Pancreas (tissue), 10 donors: ENCODE measurements at places on chromosomes 12 and 14.

DNA sequence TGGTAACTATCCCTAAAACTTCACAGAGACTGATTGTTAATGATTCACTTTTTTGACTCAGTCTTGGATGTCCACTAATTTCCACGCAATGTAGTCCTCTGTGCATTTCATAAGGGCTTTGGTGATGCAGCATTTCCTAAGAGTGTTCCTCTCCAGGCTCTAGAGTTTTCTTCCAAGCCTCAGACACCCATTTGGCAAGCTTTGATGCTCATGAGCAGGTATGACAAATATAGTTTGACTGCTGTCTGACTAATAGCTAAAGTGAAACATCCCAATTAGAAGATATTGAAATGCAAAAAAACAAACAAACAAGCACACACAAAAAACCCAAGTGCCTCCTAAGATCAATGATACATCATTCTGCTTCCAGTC, 1.5 kb upstream of the VAMP1 start:
- H3K36me3 ChIP-seq = no peaks in the 10 kb centered on the region

- H3K4me3 ChIP-seq = no peak overlapping the region
- no peaks in the 10 kb centered on the region for H3K27me3 ChIP-seq
- H3K4me1 ChIP-seq = no peaks in the 10 kb centered on the region
These were observed 417.3 kb downstream of the IPO8 start for GRCh38 chr12:30278401-30278800.

GRCh38 chr14:103021684-103022001, 35.7 kb downstream of the CDC42BPB start:
- H3K4me3 ChIP-seq = no peak overlapping the region
- H3K36me3 ChIP-seq = no peaks in the 10 kb centered on the region

DNA sequence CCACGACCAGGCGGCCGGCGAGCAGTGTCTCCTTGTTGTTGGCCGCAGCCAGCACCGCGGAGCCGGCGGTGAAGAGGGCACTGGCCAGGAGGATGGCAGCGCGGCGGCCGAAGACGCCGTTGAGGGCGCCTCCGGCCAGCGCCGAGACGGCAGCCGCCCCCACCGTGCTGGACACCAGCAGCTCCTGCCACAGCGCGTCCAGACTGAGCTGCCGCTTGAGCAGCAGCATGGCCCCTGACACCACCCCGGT, 691 bp downstream of the SLC2A13 start:
- H3K4me1 ChIP-seq = peaks cover 35% of the 10 kb centered on the region
- H3K36me3 ChIP-seq = no peaks in the 10 kb centered on the region
- no peaks in the 10 kb centered on the region for H3K27me3 ChIP-seq
- DNase-seq = no peak
- peak overlapping the region; percentile 83 for H3K27ac ChIP-seq

- H3K36me3 ChIP-seq = no peaks in the 10 kb centered on the region
- H3K4me3 ChIP-seq = no peak overlapping the region
- DNase-seq = no peak
- H3K4me1 ChIP-seq = no peaks in the 10 kb centered on the region
- H3K27ac ChIP-seq = no peak overlapping the region
These were observed 114.4 kb upstream of the NAP1L1 start for GRCh38 chr12:76198839-76199238.

DNA sequence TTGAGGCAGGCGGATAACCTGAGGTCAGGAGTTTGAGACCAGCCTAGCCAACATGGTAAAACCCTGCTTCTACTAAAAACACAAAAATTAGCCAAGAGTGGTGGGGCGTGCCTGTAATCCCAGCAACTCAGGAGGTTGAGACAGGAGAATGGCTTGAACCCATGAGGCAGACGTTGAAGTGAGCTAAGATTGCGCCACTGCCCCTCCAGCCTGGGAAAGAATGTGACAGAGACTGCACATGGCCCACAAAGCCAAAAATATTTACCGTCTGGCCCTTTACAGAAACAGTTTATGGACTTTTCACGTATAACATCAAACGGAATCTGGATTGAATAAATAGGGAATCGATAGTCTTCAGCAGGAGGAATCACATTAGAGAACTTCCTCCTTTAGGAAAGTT, 3.5 kb downstream of the RSRC2 start:
- peak overlapping the region; percentile 54 for H3K4me3 ChIP-seq
- peaks cover 42% of the 10 kb centered on the region for H3K4me1 ChIP-seq
- no peaks in the 10 kb centered on the region for H3K27me3 ChIP-seq
- H3K27ac ChIP-seq = no peak overlapping the region
- H3K36me3 ChIP-seq = peaks cover 37% of the 10 kb centered on the region

DNA sequence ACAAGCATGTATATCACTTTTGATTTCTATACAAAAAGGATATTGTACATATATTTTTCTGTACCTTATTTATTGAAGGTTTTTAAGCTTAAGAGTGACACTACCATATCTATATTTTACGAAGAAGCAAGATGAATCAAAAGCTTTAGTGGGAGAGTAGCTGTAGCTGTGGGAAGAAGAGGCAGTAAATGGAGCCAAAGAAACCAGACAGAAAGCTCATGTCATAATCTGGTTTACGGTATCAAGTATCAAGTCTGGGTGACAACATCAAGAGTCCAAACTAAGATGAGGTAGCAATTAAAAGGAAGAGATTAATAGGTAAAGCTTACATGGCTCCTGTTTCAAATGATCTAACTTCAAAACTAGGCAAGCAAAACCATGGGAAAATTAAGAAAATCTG, 54.8 kb downstream of the CEP83 start:
- no peak overlapping the region for H3K4me3 ChIP-seq
- no peaks in the 10 kb centered on the region for H3K27me3 ChIP-seq
- no peak overlapping the region for H3K27ac ChIP-seq
- peaks cover under 1% of the 10 kb centered on the region for H3K36me3 ChIP-seq

DNA sequence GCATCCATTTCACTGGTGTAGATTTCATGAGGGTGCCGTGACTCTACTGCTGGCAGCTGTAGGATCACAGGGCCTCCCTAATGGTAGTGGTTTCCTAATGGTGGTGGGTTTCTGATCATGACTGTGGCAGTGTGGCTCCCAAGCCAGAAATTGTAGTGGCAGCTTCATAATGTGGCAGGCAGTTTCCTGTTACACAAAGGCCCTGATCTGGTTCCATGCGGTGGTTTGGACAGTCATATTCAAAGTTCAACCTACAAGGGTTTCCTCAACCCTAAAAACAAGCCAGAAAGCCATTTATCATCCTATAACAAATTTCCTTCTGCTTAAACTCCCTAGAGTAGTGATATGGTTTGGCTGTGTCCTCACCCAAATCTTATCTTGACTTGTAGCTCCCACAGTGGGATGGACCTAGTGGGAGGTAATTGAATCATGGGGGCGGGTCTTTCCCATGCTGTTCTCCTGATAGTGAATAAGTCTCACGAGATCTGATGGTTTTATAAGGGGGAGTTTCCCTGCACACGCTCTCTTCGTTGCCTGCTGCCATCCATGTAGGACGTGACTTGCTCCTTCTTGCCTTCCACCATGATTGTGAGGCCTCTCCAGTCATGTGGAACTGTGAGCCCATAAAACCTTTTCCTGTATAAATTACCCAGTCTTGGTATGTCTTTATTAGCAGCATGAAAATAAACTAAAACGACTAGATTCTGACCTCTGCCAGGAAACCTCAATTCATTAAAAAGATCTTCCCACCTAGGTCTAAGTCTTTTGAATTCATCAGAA, 257.1 kb downstream of the EFCAB11 start:
- H3K36me3 ChIP-seq = no peaks in the 10 kb centered on the region
- no peak overlapping the region for H3K27ac ChIP-seq
- no peak for DNase-seq
- no peaks in the 10 kb centered on the region for H3K4me1 ChIP-seq
- no peaks in the 10 kb centered on the region for H3K27me3 ChIP-seq

DNA sequence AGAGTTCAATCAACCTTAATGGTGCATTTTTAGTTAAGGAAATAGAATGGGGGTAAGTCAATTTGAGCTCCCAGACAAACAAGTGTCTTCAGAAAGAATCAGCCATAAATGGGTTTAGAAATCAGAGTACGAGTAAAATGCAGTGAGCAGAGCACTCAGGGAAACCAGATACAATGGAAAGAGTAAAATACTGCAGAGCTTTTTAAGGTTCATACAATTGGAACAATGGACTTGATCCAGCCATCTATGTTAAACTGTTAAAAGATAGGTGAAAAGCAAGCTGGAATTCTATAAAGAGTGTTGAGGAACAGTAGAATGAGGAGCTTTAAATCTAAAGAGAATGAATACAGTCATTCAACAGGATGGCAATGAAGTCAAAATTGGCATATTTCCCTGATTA, 23.8 kb upstream of the PCNX4 start:
- no peaks in the 10 kb centered on the region for H3K4me1 ChIP-seq
- H3K36me3 ChIP-seq = no peaks in the 10 kb centered on the region
- no peak overlapping the region for H3K4me3 ChIP-seq

- H3K4me3 ChIP-seq = no peak overlapping the region
- H3K27ac ChIP-seq = no peak overlapping the region
- no peak for DNase-seq
These were observed 23.8 kb downstream of the CMAS start for GRCh38 chr12:22069851-22070250.

DNA sequence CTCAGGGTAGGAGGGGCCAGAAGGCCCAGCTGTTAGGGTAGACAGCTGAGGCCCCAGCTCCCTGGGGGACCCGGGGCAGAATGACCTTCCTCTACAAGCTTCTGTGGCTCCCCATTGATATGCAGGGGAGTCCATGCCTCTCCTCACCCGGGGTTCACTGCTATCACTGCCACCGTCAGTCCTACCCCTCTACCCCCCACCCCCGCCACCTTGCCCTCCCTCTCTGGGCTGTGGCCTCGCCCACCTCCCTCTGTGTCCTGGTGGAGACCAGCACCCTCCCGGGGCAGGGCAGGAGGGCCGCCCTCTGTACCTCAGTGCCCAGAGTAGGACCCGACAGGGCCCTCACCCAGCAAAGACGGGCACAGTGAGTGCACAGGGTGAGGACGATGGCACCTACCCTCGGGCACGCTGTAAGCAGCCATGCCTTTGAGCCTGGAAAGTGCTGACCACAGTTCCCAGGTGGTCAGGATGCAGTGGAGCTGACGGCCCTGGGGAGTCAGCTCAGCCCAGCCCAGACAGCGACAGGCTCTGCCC, 88.4 kb upstream of the SFSWAP start:
- H3K4me1 ChIP-seq = no peaks in the 10 kb centered on the region
- no peaks in the 10 kb centered on the region for H3K36me3 ChIP-seq
- no peak for DNase-seq
- no peak overlapping the region for H3K4me3 ChIP-seq

- no peak overlapping the region for H3K4me3 ChIP-seq
- no peaks in the 10 kb centered on the region for H3K4me1 ChIP-seq
- no peaks in the 10 kb centered on the region for H3K27me3 ChIP-seq
- DNase-seq = no peak
- H3K27ac ChIP-seq = no peak overlapping the region
These were observed 226.7 kb downstream of the FUT8 start for GRCh38 chr14:65639216-65639615.
